ENCODE measurements at places on chromosomes 4 and X.

DNA sequence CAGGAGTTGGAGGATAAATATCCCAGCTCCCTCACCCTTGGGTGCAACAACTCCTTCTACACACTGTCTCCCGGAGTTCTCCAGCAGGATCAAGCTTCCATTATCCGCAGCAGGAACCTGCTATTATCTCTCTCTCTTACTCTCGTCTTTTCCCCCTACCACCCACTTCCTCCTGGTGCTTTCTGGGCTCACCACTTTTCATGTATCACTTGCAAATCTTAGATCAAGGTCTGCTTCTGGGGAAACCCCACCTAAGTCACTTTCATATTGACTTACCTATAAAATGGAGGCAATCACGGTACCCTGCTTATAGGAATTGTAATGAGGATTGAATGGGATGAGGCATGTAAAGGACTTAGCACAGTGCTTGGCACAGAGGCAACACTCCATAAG is 589.5 kb downstream of the BCOR start:
- no peak for DNase-seq

DNA sequence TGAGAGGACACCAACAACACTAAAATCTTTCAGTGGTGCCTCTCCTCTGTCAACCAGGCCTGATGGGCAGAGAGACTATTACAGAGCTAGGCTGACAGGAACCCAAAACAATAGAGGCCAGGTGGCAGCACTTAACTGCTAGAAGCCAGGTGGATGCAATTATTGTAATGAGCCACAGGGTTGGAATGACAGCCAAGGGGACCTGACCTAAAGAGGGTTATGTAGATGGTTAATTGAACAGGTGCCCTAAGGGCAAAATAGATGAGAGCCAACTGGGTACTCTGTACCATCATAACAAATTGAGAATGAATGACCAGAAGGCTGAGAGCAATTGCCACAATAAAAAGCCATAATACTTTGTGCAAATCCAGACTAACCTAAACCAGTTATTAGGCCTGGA is 24.7 kb upstream of the FRAS1 start:
- DNase-seq = no peak

- no peak for DNase-seq
These were observed 150.9 kb downstream of the SPRY1 start for GRCh38 chr4:123547216-123548165.

- no peak for DNase-seq
These were observed 13.2 kb downstream of the CC2D2A start for GRCh38 chr4:15482842-15483241.

DNA sequence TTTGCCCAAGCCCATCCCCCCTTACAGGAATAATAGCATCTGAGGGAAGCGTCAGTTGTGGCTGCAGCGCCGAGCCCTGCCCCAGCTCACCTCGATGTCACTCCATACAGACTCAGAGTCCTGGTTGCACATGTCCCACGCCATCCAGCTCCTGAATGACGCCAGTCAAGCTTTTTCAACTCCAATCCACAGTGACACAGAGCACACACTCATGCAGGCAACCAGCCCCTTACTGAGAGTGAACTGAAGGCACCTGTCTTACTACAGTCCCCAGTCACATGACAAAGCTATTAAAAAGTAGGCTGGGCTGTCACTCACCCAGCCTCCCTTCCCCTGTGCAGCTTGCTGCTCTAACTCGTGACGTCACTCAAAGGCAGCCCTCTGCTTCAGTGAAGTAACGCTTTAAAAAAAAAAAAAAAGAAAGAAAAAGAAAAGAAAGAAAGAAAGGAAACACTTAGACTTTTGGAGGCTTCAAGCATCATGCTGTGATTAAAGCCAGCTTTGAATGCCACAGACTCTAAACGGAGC is at the start of gene PPARGC1A:
Gene PPARGC1A, minus strand, starts transcription at position 234 of the 528 bp plus-strand sequence. Its CDS starts 90 bp downstream, at position 144.
- DNase-seq = no peak

GRCh38 chrX:18677161-18677869 is 5.4 kb upstream of the RS1 start:
- DNase-seq = no peak

DNA sequence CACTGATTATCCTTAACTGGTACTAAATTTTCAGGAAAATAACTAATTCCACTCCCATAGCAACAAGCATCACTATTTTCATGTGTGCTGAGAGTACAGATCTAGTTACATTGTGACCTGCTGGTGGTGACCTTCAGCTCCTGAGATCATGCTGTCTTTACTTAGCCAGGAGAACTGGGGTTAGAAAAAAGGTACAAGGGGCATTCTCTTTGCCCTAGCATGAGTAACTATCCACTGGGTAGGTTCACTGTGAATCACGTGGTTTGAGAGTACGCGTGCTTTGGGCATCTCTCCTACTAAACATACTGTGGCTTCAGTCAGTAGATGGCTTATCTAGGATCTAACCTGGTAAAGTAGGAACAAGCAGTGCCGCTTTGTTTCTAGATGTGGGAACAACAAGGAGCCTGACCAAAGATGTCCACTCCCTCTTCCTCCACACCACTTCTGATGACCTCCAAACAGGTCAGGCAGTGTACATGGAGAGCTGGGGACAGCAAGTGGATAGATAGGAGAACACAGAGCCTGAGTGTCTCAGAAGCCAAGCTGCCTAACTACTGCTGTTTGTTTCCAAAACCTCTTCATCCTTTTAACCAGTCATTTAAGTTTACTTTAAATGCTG is 90.2 kb downstream of the CBR4 start:
- DNase-seq = no peak

DNA sequence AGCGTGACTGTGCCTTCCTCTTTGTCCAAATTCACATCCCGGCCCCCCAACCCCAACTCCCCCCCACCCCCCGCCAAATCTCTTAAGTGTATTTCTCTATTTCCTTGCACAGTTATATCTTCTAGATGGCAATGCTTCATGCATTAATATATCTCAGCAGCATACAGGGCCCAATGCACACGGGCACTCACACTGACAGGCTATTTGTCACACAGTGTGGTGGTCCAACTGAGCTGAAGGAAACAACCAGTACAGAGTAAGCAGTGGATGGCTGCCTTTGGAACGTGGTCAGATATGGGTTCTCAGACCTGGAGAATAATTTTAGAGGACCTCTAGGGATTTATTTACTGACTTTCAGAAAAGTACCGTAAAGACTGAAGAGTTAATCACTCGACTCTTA is 681 bp downstream of the EXOC1 start:
- DNase-seq = no peak

DNA sequence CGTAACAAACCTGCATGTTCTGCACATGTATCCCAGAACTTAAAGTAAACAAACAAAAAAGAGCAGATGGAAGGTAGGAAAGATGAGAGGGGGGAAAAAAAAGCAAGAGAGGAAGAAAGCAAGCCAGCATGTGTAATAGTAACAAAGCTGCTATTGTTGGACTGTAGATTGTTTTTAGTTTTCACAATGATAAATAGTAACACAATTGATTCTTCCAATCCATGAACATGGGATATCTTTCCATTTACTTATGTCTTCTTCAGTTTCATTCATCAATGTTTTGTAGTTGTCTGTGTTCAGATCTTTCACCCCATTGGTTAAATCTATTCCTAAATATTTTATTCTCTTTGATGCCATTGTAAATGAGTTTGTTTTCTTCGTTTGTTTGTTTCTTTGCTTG is 85.0 kb upstream of the TBC1D9 start:
- no peak for DNase-seq

- no peak for DNase-seq
These were observed 213.3 kb downstream of the GABRG1 start for GRCh38 chr4:45910511-45910910.

DNA sequence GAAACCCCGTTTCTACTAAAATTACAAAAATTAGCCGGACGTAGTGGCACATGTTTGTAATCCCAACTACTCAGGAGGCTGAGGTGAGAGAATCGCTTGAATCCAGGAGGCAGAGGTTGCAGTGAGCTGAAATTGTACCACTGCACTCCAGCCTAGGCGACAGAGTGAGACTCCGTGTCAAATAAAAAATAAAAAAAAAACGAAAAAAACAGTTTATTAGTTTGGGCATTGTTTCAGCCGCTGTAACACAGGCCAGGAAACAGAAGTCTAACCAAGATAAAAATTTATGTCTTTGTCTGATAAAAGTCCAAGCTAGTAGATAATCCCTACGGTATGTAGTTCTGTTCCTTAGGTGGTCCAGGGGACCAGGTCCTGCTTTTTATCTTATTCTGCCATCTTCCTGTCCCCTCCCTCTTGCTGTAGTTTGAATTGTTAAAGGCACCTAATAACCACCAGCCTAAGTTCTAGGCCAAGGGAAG is 21.4 kb downstream of the USO1 start:
- DNase-seq = no peak
